ENCODE measurements at places on chromosomes 2 and 18.

DNA sequence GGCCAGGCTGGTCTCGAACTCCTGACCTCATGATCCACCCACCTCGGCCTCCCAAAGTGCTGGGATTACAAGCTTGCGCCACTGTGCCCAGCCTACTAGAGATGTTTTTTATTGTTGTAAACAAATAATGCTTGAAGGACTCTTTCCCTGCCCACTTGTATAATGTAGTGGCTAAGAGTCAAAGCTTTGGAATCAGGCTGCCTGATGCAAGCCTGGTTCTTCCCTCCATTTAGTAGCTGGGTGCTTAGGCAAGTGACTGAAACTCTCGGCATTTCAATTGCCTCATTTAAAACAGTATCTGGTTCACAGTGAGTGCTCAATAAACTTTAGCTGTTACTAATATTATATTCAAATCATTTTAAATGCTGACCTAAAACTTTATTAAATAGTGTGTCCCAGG is 264.0 kb upstream of the FBXO11 start:
- no peak for DNase-seq

DNA sequence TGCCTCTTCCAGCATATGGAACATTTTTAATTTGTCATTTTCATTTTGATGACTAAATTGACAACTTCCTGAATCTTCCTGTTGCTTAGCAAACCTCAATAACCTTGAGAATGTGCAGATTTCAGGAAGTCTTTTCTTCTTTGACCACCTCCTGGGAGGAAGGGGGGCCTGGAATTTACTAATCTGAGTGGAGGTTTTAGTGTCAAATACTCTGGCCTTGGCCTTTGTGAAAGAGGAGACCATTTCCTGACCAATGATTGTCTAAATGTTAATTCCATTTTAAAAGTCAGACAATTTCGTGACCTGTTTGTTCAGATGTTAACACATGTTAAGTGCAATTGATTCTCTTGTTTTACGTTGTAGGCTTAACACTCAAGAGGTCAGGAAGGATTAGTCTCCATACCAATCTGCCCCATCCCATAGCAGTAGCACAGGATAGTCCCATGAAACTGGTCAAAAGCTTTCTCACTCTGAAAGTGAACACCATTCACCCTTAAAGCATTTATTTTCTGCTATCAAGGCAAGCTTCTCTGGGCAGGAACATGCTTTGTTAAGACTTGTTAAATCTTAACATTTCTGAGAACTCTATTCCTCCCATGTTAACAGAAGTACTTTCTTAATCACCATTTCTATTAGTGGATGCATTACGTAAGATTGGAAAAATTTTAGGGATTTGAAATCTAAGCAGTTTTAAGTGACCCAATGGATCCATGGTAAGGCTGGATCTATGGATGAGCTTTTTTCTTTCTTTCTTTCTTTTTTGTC is 219.6 kb downstream of the RND3 start:
- peak; percentile 35 for DNase-seq

- DNase-seq = peak; percentile 87
Observed at GRCh38 chr2:1234731-1235308, 178.4 kb upstream of the TPO start.

GRCh38 chr2:37586663-37587317 is 84.7 kb downstream of the CDC42EP3 start:
- no peak for DNase-seq

DNA sequence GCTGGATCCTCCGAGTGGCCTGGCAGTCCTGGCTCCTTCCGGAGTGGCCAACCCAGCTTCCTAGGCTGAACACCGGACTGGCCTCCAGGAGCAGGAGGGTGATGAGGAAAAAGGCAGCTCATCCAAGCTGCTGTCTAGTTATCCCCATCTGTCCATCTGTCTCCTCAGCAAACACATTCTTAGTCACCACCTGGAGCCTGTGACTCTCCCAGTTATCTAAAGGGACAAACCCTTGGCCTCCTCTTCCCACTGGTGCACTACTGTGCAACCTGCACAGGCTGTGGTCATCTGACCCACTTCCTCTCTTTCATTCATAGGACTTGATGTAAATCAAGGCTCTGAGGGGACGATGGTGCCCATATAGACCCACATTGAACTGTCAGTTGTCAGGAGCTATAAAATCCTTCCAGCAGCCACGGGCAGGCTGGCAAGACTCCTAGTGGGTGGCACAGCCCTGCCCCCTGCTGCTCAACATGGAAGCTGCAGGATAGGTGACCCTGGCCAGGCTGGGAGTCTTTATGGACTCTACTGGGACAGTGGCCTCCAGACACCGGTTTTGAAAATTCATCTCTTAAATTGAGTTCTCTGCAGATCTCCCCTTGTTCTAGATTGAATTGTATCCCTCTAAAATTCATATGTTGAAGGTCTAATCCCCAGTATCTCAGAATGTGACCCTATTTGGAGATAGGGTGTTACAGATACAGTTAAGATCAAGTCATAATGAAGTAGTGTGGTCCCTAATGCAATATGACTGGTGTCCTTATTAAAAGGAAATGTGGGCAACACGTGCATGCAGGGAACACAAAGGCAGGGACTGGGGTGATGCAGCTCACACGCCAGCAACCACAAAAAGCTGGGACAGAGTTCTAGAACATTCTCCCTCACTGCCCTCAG is 29.3 kb upstream of the DUSP2 start:
- peak; percentile 73 for DNase-seq

GRCh38 chr2:191001624-191002023 is 12.3 kb downstream of the STAT1 start:
- DNase-seq = no peak

DNA sequence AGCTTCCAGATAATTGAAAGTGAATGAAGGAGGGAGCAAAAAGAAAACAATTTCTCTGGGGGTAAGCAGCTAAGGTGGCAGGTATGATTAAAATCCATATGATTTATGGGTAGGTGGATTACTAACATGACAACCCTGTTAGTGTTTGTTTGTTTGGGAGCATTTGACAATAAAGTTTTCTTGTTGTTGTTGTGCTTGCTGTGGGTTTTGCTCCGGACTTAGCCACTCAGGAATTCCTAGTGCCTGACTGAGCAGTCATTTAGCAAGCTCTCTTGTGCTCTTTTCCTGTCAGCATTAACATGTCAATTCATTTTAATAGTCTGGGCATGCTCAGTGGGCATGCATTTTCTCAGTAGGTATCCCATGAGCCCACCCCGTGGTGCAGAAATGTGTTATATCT is 674.8 kb upstream of the ZEB2 start:
- peak; percentile 63 for DNase-seq

- peak; percentile 94 for DNase-seq
Observed at GRCh38 chr2:224145751-224146355, 106.8 kb upstream of the SERPINE2 start.

- no peak for DNase-seq
Observed at GRCh38 chr2:100953406-100954043, 48.6 kb upstream of the RPL31 start.

- no peak for DNase-seq
Observed at GRCh38 chr18:53025247-53025646, 685.2 kb downstream of the DCC start.

DNA sequence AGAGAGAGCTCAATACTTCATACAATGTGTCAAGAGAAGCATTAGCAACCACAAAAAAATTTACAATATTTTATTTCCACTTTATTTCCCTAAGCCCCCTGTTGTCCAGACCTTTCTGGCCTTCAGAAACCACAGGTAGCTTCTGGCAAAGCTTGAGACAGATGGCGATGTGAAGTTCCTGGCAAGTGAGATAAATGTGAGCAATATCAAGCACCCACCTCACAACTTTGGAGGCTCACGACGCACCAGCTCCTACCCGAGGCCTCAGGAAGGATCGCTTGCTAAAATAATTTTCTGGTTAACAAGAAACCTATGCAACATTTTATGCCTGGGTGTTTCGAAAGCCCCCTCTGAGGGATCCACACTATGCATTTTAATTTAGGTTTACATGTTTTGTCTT is 158.1 kb upstream of the CHAC2 start:
- no peak for DNase-seq

GRCh38 chr18:63312737-63313395 is 6.7 kb downstream of the BCL2 start:
- no peak for DNase-seq

DNA sequence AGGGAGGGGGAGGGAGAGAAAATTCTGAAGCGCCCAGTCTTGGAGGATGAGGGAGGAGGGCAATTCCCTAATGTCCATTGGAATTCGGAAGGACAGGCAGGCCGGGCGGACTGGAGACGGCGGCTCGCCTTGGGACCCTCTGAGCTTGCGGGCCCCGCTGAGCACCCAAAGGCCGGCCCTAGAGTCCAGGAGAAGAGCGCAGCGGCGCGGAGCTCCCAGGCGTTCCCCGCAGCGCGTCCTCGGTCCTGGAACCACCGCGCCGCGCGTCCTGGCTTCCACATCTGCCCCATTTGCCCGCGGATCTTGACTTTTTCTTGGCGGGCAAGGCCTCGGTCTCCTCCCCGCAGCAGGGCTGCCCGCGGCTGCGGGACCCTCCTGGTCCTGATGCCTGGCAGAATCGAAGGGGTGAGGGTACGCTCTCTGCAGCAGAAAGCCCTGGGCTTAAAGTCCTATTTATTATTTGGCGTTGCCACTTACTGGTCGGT is 675 bp upstream of the MLPH start:
- no peak for DNase-seq

- DNase-seq = no peak
Observed at GRCh38 chr2:198715302-198715835, 742.4 kb downstream of the SATB2 start.

DNA sequence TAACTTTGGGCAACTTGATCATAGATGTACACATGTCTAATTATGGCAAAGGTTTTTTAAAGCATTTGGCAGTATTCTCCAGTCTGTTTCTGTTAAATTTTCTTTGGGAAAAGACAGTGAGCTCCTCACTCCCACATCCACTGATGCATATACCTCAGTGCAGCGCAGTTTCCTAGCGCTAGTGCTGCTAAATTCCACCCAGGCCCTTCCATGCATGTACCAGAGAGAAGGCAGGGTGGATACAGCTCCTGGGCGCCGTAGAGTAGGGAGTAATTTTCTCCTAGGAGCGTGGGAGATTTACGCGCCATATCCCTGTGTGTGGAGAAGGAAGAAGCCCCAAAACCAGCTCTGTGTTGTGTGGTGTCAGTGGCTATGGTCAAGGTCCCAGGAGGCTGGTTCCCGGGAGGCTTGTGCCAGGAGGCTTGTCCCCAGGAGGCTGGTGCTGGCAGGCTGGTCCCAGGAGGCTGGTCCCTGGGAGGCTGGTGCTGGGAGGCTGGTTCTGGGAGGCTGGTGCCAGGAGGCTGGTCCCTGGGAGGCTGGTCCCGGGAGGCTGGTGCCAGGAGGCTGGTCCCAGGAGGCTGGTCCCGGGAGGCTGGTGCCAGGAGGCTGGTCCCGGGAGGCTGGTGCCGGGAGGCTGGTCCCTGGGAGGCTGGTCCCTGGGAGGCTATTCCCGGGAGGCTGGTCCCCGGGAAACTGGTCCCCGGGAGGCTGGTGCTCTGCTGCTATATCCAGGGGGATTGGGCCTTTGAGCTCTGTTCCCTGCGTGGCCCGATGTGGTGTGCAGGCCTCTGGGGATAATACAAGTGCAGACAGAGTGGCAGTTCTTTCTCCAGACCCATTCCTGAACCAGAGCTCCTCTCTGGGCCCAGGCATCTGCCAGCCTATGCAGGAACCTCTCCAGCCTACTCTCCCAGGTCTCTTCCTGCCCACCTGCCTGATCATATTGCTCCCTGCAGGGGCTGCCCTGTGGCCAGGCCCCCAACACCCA is 161.2 kb downstream of the SEPTIN10 start:
- DNase-seq = no peak

DNA sequence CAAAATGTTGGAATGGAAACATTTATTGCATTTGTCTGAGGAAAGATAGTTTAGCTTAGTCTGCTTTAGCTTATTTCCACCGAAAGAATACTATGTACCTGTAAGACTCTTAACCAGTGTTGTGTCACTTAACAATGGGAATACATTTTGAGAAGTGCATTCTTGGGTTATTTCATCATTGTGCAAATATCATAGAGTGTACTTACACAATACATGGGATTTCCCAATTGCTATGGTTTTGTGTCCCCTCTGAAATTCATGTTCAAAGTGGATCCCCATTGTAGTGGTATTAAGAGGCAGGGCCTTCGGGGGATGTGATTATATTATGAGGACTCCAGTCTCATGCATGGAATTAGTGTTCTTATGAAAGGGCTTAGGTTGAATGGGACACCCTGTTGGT is 249.4 kb upstream of the UBE2E3 start:
- peak; percentile 66 for DNase-seq

GRCh38 chr2:176002688-176003210 is 682 bp upstream of the LNPK start:
- DNase-seq = peak; percentile 18

GRCh38 chr18:40685219-40685618 is 1269.8 kb upstream of the PIK3C3 start:
- no peak for DNase-seq

GRCh38 chr18:2706903-2707302 is 51.4 kb downstream of the SMCHD1 start:
- peak; percentile 6 for DNase-seq

DNA sequence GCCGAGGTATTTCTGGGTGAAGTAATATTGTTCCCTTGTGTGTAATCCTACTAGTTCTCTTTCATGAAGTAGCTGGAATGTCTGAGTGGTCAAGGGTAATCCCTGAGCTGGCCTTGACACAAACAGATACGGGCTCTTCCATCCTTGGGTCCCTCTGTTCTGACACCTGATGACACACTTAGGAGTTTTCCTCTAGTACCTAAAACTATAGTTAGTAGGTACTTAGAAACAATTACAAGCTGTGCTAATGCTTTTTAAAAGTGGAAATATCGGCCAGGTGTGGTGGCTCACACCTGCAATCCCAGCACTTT is 59.2 kb upstream of the IL1R1 start:
- DNase-seq = no peak

DNA sequence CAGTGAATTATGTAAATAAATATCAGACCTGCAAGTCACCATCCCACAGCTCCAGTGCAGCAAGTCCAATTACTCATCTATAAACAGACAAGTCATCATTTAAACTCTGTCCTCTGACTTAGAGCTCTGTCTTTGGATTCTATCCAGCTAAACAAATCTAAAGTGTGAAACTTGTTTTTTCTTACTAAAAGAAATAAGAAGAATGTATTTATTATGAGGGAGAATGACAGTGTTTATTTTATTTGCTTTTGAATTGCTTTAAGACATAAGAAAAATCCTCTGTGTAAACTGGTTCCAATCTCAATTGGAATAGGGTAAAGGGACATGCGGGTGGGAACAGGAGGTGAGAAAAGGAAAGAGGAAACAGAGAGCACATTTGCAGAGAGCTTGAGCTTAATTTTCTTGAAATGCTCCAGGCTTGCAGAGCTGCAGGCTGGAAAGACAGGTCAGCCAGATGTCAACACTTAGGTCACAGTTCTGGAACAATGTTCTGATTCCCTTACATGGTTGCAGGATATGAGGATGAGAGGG is 355.8 kb downstream of the MEIS1 start:
- peak; percentile 63 for DNase-seq

Measured in choroid plexus epithelial cell (primary cell).